Left renal cortex interstitium (tissue), 4 donors: ENCODE measurements at places on chromosomes 13 and 19.
A peak's percentile ranks its signal among the peaks of the same experiment; 100 is the strongest.

DNA sequence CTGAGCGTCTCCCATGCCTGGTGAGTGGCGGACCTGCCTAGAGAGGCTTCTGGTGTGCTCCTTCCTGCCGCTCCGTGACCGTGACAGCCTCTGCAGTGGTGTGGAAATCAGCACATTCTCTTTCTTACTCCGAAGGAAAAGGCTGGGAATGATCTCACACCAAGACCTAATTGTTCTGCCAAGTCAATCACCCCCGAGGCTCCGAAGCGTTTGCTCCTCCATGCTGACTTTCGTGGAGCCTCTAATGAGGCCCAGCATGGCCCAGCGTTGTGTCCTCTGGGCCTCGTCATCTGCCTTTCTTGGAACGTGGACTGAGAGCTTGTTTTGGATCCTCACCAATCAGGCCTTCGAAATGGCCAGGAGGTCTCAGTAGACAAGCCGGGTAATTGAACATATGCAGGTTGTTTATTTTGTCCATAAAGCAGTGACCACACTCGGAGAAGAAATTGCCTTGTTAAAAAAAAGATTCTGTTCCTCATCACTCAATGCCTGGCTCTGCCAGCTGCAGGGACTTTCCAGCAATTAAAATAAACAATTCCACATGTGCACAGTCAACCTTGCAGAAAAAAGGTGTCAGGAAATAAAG lies 107.1 kb downstream of the UBL3 start:
- peak; percentile 18 for DNase-seq

DNA sequence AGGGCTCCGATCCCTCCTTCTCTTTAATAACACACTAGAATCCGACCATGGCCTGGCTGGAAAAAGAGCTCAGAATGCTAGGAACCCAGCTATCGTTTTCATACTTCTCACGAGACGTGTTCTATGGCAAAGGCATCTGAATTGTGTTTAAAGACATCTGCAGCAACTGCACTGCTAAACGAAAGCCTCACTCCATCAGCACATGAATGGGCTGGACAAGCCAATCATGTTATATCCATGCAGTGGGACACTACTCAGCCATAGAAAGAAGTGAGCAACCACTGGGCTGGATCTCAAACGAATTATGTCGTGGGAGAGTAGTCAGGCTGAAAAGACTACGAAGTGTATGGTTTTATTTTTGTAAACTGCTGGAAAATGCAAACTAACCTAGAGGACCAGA lies 136.1 kb downstream of the COL4A1 start:
- no peak for DNase-seq

GRCh38 chr19:5480427-5480836 lies 25.2 kb downstream of the ZNRF4 start:
- no peak for DNase-seq

- no peak for DNase-seq
These were observed 68.4 kb upstream of the TM9SF2 start for GRCh38 chr13:99432609-99433542.

GRCh38 chr13:46586751-46587514 lies 34.0 kb downstream of the LRCH1 start:
- DNase-seq, result no peak

DNA sequence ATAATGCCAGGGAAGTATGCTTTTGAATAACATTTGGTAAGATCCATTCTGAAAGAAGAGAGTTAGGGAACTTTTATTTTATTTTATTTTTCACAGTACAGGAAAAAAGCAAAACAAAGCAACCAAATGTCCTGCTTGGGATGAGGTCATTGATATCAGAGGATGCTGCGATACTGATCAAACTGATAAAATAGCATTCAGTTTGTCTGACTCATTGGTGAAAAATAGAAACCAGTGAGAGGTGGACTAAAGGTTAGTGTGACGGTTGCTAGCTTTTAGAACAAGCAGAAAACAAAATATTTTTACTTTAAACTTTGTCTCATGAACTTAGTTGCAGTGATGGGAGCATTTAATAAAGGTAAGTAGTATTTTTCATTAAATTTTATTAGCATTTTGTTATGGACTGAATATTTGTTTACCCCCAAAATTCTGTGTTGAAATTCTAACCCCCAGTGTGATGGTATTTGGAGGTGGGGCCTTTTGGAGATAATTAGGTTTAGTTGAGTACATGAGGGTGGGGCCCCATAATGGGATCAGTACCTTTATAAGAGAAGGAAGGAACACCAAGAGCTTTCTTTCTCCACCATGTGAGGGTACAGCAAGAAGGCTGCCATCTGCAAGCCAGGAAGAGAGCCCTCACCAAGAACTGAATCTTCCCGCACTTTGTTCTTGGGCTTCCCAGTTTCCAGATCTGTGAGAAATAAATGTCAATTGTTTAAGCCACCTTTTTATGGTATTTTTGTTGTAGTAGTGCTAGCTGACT lies 37.3 kb downstream of the ITGBL1 start:
- no peak for DNase-seq

- no peak for DNase-seq
These were observed 54.7 kb upstream of the URAD start for GRCh38 chr13:28043224-28043623.

DNA sequence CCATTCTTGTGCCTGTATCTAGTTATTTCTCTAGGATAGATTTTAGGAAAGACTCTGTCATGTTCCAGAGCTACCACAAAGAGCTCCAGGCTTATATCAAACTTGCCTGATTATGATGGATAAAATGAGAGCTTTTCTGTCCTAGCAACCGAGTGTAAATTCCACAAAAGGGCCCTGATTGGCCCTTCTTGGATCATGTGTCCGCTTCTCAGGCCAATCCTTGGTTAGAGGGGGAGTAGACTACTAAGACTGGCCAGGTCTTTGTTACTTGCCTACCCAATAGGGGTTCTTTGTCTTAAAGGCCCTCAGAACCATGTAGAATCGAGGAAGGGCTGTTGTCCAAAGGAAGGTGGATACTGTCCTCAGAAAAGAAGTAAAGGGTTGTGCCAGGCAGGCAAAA lies 2.4 kb downstream of the DHX34 start:
- DNase-seq, result no peak

DNA sequence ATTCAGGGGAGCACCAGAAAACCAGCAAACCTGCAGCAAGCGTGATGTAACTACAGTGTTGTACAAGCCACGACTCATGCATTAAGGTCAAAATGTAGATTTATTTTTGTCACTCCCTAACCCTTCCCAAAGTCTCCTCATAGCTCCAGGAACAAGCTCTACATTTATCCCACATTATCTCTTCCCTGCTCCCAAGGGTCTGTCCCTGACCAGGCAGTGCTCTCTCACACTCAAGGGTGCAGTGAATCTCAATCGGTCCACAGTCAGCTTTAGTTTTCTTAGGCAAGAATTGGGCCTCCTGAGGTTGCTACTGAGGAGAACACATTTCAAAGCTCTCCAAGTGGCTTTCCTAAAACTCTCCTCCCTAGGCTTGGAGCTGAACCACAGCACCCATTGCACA lies 219.4 kb downstream of the NHLRC3 start:
- DNase-seq, result no peak

DNA sequence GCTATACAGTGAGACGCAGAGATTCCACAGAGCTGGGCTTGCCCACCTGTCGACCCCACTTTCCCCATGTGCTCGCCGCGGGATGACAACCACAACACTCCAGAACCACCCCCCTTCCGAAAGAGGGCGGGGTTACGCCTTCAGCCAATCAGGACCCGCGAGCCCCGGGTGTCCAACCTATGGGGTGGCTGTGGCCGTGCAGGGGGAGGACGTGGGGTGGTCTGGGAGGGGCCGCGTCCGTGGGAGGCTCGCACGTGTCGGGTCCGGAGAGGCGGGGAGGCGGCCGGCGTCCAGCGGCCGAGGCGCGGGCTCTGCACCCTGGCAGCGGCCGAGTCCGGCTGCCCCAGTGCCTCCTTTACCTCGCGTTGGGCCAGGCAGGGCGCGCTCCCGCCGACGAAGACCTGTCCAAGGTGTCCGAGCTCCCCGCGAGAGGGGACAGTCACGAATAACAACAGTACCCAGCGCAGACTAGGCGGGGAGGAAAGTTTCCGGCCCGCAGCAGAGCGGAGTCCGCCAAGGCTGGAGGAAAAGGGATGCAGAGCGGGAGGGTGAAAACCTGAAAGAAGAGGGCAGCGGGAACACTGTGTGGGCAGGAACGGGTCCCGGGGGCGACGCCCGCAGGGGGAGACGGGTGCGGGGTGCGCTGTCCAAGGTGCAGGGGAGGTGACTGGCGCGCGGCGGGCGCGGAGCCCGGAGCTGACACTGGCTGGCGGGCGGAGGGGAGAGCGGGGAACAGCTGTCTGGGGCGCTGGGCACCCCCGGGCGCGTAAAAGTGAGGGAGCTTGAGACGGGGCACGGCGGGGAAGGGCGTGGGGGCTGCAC lies 911 bp downstream of the ENOX1 start:
- DNase-seq, result peak; percentile 55

DNA sequence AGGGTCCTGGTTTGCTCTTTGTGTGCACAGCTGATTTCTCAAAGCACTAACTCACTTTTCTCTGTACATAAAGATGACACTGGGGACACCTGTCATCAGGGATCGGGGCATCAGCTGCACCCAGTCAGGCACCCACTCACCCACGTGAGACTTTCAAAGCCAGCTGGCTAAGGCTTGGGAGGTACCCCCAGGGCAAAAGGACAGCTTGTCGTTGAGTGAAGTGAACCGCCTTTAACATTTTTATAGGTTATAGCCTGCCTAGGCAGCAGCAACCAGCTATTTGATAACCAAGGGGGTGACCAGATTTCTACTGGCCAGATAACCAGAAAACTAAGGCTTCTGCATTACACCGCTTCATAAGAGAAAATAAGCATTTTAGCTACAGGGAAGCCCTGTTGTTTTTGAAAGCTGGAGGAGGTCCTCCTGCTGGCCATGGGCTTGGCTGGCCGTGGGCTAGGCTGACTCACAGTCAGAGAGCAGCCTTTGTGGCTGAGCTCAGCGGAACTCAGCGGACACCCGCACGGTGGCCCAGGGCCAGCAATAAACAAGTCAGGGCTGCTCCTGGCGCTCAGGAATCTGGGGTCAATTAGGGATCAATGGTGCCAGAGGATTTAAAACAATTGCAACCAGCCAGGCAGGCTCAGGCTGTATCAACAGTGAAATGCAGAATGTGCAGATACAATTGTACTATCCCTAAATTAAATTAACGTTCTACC lies 57.1 kb downstream of the ALOX5AP start:
- DNase-seq, result no peak

DNA sequence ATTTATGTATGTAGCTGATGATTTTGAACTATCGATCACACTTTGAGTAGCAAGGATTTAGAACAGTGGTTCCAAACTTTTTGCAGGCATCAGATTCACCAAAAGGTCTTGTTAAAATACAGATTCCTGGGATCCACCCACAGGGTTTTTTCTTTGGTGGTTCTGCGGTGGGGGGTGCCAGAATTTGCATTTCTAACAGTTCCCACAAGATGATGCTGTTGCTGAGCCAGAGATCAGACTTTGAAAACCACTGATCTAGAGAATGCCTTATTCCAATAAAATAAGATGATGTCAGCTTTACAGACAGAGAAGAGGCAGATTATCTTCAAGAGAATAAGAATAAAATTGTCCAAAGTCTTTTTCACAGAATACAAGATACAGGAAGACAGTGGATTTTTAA lies 80.9 kb upstream of the SHISA2 start:
- no peak for DNase-seq

- DNase-seq, result no peak
These were observed 108.5 kb upstream of the GPC6 start for GRCh38 chr13:93118081-93118615.

DNA sequence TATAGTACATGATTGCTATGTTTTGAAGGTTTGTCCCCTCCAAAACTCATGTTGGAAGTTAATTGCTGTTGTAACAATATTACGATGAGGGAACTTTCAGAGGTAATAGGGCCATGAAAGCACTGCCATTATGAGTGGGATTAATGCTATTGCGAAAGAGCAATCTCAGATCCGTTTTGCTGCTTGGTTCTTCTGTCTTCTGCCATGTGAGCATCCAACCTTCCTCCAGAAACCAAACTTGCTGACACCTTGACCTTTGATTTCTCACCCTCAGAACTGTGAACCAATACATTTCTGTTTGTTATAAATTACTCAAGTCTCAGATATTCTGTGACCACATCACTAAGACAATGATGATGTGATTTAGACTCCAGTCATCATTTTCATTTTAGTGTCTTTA lies 2590.9 kb downstream of the PCDH9 start:
- no peak for DNase-seq

DNA sequence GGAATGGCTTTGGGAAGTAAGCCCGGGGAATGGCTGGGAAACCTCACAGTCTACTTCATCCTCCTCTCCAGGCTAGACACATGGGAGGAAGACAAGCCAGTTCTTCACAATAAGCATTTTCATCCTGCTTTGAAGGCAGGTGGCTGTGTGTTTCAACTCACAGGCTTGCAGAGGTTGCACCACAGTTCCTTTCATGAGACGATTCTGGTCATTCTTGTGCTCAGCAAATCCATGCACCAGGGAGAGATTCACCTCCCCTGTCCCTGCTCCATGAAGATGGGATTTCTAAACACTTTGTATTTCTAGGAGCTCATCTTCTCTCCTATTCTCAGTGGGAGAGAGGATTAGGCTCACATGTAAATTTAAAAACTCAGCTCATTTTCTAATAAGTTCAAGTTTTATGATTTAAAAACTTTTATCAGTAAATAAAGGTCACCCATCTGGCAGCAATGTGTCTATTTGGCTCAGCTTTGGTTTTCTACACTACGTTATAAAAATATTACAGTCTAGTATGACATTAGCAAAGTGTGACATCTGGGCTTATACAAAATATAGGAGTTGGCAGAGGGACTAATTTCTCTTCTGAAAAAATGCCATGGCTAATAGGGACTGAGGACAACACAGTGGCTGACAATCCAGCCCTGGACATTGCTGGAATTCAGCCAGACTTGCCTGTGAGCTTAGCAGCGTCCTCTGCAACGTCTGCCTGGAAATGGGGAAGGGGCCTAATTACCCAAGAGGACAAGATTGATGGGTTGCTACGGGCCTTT lies 283.2 kb upstream of the SLC10A2 start:
- no peak for DNase-seq

DNA sequence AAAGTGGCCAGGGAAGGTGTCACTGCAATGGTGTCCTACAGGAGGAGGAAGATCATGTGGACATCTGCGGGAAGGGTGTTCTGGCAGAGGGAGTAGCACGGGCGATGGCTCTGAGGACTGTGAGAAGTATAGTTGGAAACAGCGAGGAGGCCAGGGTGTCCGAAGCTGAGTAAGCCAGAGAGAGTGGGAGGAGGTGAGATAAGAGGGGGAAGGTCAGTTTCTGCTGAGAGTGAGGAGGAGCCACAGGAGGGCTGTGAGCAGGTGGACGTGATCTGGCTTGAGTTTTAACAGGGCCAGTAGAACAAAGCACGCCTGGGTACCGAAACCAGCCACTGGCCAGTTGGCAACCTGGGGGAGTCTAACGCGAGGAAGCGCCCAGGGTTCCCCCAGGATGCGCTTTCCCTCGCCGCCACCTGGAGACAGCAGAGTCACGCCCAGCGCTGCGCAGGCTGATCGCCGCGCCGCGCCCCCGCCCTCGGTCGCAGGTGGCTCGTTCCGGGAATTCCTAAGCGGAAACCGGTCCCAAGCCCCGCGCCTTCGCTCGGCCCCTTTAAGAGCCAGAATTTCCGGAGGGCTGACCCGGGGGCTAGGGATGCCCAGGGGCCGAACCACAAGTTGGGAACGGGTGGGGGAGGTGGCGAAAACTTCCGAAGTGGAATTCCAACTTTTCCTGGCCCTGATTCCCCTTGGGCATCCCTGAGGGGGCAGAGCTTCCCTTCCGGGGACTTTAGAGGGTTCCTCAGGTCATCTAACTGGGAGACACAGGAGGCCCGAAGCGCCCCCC lies 1.1 kb upstream of the LSR start:
- DNase-seq, result peak; percentile 84
